MV-4-11 (cell line): ENCODE measurements at places on chromosomes 16 and 17.

GRCh38 chr17:30279156-30279555 lies 12.6 kb downstream of the BLMH start:
- no peak for DNase-seq

DNA sequence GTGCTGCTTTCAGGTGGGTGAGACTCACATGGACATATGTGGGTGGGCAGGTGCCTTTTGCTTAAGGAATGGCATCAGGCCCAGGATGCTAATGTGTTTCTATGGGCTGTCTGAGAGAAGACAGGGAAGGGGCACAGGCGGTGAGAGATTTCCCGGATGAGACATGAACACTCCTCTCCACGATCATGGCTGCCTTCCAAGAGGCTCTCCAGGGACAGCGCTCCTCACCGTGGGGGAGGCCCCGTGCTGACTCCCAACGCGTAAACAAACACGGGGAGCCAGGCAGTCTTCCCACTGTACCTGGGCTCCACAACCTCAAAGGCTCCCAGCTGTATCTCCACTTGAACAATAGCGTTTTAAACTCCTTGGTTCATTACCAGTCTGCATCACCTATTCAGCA lies 42.8 kb downstream of the CDK5R1 start:
- DNase-seq = no peak

GRCh38 chr16:81473558-81473957 lies 28.9 kb downstream of the CMIP start:
- no peak for DNase-seq

DNA sequence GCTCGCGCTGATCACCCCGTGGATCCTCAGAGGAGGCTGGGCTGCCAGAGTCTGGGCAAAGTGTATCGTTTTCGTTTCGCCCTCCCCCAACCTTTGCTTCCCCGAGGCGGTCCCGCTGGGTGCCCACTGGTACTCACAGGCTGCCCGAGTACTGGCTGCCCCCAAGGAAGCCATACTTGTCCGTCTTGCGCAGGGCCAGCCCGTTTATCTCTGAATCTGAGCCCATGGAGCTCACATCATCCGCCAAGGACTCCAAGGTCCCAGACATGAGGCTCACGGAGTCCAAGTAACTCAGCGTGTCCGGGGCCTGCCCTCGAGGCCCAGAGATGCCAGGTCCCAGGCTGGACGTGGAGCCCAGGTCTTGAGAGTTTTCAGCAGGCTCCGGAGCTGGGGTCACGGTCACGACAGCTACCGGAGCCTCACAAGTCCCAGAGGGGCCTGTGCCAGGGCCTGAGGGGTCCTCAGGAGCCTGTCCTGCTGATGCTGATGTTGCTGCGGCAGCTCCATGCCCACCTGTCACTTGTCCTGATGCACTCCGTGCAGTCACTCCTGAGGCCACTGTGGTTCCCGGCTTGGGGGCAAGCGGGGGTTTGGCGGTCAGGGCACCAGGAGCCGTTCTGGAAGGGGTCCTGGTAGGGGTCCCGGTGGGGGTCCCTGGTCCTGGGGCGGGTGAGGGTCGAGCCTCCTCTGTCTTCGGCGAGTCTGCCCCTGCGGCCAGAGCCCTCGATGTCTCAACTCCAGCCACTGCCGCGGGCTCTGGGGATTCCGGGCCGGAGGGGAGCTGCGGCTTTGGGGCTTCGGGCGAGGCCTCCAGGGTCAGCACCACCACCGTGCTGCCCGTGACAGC lies 980 bp downstream of the TBC1D10B start:
- DNase-seq = no peak

- DNase-seq = peak; percentile 9
These were observed 2.9 kb upstream of the CRYBA1 start for GRCh38 chr17:29243792-29244191.
